HT1080 (cell line): ENCODE measurements at places on chromosomes 6 and 20. TPM values are rescaled to one million over a fixed set of nuclear protein-coding genes. Genes with fewer than 3 reads are reported as not detected.
A peak's percentile ranks its signal among the peaks of the same experiment; 100 is the strongest.

DNA sequence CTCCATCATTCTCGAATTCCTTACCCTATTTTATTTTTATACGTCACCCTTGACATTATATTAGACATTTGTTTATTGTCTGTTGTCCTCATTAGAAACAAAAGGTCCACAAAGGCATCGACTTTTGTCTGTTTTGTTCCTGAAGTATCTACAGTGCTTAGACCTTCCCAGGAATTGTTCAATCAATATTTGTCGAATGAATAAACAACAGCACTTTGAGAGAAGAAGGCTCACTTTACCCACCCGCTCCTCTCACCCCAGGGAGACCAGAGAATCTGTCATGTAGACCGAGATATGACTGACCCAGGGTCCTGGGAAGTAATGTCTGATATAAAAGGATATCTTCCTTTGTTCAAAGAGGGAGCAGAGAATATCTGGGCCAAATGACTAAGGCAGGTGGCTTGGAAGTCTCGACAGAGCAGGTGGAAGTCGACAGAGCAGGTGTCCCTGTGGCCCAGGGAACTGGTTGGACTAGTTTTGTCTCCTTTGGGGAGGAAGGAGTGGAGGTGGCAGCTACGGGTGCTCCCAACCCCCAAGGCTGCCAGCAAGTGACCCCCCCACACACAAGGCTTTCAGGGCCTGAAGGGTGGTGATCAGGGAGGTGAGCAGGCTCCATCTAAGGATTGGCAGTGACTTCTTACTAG, 14.8 kb upstream of the CHMP4B start:
- DNase-seq: no peak

DNA sequence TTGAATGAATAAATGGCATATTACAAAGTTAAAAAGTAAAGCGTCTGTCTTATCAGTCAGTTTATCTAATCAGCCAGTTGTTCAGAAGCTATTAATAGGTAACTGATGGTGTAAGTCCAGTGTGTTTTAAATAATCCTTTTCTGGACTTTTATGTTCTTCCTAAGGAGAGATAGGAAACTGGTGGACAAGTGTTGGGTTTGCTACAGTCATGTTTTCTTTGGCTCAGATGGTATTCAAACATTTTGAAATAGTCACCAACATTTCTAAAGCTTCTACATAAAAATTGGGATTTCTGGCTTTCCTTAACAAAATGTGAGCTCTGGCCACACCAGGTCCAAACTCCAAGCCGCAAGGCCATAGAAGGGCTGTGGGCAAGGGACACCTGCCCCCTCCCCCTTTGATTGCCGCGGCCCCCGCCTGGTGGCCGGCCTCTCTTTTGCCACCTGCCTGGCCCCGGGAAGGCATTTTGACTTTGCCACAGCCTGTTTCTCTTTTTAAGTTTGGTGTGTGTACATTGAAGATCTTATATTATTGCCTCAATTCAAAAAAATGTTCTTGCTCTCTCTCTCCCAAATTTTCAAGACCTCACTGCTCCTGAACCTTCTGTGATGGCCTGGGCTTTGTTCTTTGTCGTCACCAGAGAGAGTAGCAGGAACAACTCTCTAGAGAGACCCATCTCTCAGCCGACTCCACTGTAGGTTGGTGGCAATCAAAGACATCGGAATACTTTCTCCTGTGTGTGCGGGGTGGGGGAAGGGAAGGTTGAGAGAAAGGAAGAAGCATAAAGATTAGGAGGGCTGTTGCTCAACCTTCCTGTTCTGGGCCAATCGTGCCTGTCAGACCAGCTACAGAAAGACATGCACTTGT, 84.0 kb upstream of the ZNF217 start:
- no peak for DNase-seq

- no peak for DNase-seq
Measured at GRCh38 chr6:110392727-110393126, 22.6 kb downstream of the DDO start.

DNA sequence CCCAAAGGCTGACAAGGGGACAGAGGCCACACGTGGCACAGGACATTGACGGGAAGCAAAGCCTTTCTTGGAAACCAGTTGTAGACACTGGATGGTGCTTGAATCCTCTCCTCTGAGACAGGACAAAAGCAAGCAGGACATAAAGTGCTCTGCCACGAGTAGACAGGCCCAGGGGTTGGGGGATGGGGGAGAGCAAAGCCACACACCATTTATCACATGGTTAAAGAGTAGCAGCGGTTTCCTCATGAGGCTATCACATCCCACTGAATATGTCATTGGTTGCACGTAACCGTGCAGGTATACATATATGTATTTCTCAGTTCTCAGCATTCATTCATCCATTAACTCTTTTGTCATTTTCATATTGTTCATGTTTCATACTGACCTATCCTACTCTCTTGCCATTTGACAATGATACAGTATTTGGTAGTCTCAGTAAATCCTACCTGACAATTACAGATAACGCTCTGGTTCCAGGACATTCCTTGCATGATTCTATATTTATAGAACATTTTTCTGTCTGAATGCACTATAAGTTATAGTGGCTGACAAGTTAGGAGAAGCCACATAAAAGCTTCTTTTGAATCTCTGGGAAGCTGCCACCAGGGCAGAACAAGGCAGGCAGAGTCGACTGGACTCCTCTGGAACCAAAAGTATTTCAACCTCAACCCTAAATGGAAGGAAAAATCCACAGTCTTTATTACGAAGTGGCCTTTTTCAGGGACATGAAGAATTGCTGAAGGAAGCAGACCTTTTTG, 23.5 kb downstream of the METTL24 start:
- no peak for DNase-seq

DNA sequence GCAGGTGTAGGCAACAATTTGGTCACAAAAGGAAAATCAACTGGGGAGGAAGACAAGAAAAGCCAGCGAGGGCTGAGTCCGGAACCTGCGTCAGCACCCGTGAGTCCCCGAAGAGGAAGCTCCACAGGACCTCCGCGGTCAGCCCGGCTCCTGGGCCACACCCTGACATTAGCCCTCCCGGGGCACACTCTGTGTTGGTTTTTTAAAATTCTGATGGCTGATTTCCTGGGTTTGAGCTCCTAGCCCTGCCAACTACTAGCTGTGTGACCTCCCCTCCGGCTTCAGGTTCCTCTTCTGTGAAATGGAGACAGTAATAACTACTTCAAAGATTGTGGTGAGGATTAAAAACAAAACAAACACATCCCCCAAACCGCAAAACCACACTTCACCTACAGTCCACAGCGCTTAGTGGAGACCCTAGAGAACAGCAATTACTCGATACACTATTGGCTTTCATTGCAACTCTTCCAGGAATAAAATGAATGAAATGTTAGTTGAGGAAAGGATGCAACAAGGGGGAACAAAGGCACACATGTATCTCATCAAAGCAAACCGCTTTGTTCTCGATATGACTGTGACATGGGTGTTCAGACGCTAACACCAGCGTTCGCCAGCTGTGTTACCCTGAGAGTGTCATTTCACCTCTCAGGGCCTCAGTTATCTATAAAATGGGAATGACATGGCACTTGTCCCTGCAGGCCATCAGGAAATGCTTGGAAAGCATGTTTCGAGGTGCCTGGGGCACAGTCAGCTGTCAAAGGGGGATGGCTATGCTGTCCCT, 985 bp downstream of the ZBP1 start:
- DNase-seq: peak; percentile 42

DNA sequence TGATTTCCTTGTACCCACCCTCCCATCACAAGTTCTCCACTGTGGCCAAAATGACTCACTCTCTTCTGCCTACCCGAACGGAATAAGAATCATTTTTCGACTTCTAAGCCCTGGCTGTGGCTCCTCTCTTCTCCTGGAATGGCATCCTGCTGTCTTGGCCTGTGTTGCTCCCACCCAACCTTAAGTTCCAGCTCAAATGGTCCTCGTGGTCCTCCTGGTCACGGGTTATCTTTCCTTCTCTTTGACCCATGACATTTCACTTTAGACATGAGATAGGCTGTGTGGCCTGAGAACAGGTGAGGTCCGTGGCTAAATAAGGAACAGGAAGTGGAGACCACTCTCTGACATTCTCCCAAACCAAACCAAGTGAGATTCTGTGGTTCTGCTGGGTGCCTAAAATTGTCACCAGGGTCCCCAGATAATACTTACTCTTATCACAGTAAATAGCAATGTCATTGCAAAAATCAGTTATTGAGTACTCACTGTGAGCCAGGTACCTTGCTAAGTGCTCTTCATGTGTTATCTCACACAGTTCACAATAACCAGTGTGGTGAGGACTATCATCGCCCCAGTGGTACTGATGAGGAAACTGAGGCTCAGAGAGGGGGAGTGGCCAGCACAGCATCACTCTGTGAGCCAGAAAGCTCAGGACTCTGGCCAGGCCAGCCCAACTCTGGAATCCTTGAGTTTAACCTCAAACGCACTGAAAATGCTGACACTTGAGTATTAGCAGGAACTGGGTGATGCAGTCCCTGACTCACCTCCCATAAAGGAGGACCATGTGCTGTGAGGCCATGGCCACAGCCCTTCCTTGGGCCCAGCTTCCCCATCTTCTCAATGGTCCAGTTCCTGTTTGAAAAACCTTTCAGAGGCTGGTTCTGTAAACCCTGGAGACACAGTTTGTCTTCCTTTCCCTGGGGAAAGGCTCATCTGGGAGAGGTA, 74.8 kb upstream of the SIRPA start:
- peak; percentile 39 for DNase-seq

GRCh38 chr20:43961116-43961515, 46.5 kb downstream of the TOX2 start:
- DNase-seq: no peak

GNMT gene
- total RNA-seq: not detected in 2 replicates

ESF1 gene
- total RNA-seq: 11.4 and 11.5 TPM in 2 replicates

RBL1 gene
- total RNA-seq: 14.4 and 24.1 TPM in 2 replicates

EFCAB8 gene
- not detected in 2 replicates for total RNA-seq
